ENCODE measurements at places on chromosomes 12 and 14. TPM values are rescaled to one million over a fixed set of nuclear protein-coding genes. Genes with fewer than 3 reads are reported as not detected.
A peak's percentile ranks its signal among the peaks of the same experiment; 100 is the strongest.

- peaks cover 13% of the 10 kb centered on the region for H3K4me1 ChIP-seq
- no peak overlapping the region for H3K27ac ChIP-seq
- H3K27me3 ChIP-seq: no peaks in the 10 kb centered on the region
- DNase-seq: no peak
- no peaks in the 10 kb centered on the region for H3K36me3 ChIP-seq
Measured at GRCh38 chr12:14213542-14213941, 151.9 kb upstream of the ATF7IP start.

GRCh38 chr14:65832431-65833266 lies 420.1 kb downstream of the FUT8 start:
- no peaks in the 10 kb centered on the region for H3K4me1 ChIP-seq
- no peak overlapping the region for H3K27ac ChIP-seq
- H3K36me3 ChIP-seq: peaks cover 1% of the 10 kb centered on the region
- DNase-seq: no peak

DNA sequence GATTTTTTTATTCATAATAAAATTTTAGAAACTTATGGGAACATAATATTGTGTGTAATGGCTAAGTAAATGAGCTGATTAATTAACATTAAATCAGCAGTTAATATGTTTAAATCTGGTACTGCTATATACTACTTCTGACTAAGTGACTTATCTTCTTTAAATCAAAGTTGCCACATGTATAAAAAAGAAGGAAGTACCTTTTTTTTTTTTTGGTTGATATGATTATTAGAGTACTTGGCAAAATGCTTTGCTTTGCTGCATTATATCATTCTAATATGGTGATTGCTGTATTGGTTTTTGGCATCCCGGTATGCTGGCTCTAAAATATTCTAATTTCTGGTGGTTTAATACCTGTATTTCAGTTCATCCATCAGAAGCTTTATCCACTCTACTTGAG lies 319.1 kb upstream of the RGS6 start:
- H3K27ac ChIP-seq: no peak overlapping the region
- H3K4me3 ChIP-seq: no peak overlapping the region
- no peak for DNase-seq
- peaks cover 7% of the 10 kb centered on the region for H3K36me3 ChIP-seq

GRCh38 chr12:108547686-108548085 lies 13.3 kb downstream of the SART3 start:
- no peak overlapping the region for H3K4me3 ChIP-seq
- peaks cover 25% of the 10 kb centered on the region for H3K36me3 ChIP-seq
- H3K27ac ChIP-seq: no peak overlapping the region
- peaks cover 24% of the 10 kb centered on the region for H3K4me1 ChIP-seq
- DNase-seq: no peak

- peaks cover 4% of the 10 kb centered on the region for H3K27me3 ChIP-seq
- no peak overlapping the region for H3K4me3 ChIP-seq
- no peaks in the 10 kb centered on the region for H3K4me1 ChIP-seq
- no peak for DNase-seq
- H3K27ac ChIP-seq: no peak overlapping the region
Measured at GRCh38 chr14:98799891-98800290, 472.1 kb downstream of the BCL11B start.

The IL23A gene
- total RNA-seq: not detected

DNA sequence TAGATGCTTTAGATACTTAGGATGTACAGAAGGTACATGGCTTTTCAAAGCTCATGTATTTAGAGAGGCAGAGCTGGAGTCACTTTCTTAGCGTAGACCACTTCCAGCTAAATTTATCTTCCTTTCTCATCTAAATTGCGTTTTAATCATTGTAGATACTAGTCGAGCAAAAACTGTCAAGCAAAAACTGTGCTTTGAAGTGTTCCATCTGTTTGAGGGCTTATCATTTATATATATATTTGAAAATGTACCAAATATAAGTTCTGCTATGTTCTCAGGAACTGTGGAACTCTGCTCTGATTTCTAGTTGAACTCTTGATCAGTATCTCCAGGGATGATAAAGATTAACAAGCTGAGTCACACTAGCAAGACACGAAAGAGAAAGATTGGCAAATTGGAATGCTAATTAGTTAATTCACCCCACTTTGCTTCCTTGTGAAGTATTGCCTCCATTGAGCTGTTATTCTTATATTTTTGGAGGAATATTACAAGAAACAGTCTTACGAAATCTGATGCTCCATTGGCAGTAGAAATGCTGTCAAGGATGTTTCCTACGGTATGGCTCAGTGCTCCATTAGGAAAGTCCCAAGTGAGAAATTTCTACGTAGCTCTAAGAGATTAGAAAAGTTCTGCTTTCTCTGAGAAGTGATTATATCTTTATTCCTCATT lies 310.7 kb downstream of the AEBP2 start:
- peaks cover 12% of the 10 kb centered on the region for H3K36me3 ChIP-seq
- no peak overlapping the region for H3K4me3 ChIP-seq
- H3K27me3 ChIP-seq: no peaks in the 10 kb centered on the region
- no peak for DNase-seq
- H3K4me1 ChIP-seq: peaks cover 32% of the 10 kb centered on the region
- peak overlapping the region; percentile 28 for H3K27ac ChIP-seq

DNA sequence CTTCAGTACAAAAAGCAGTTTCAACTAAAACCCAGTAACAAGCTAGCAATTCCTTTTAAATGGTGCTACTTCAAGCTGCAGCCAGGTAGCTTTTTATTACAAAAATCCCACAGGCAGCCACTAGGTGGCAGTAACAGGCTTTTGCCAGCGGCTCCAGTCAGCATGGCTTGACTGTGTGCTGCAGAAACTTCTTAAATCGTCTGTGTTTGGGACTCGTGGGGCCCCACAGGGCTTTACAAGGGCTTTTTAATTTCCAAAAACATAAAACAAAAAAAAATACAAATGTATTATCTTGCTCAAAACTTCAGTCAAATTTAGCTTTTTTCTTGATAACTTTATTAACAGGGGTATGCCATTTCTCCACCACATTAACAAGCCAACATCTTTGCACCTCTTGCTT lies 3.6 kb upstream of the CLEC4E start:
- H3K27ac ChIP-seq: no peak overlapping the region
- H3K36me3 ChIP-seq: no peaks in the 10 kb centered on the region
- DNase-seq: no peak
- H3K4me1 ChIP-seq: peaks cover 10% of the 10 kb centered on the region

All from chondrocyte (in vitro differentiated cells).